Femur (tissue), 1 donor: ENCODE measurements at places on chromosomes 7 and 10.

- no peak for DNase-seq
Measured at GRCh38 chr10:95783741-95784140, 27.8 kb downstream of the ENTPD1 start.

DNA sequence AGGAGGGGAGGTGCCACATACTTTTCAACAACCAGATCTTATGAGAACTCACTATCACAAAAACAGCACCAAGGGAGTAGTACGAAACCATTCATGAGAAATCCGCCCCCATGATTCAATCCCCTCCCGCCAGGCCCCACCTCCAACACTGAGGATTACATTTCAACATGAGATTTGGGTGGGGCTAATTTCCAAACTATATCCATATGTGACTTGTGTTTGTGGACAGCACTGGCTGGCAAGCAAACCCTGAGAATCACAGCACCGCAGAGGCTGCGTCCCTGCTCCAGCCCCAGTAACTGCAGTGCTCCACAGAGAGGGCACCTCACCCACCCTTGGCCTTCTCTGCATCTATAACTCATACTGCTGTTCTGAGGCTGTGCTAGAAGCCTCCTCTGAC lies 211.2 kb upstream of the PODXL start:
- DNase-seq: no peak

- peak; percentile 53 for DNase-seq
Measured at GRCh38 chr7:39609113-39609934, 14.0 kb upstream of the RALA start.

DNA sequence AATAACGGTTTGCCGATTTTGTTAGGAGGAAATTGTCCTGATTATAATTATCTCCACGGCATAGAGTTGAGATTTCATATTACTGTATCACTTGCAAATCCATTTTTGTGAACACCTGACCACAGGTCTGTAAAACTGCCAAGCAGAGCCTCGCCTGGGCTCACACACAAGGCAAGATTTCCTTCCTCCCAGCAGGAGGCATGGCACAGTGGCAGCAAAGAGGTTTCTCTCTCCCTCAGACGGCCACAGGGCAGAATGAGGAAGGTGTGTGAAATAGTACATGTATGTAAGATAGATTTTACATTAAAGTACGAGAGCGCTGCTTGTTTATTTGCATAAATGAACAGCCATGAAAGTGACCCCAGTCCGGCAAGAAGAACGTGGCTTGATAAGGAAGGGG lies 130.1 kb downstream of the CELF2 start:
- DNase-seq: no peak

DNA sequence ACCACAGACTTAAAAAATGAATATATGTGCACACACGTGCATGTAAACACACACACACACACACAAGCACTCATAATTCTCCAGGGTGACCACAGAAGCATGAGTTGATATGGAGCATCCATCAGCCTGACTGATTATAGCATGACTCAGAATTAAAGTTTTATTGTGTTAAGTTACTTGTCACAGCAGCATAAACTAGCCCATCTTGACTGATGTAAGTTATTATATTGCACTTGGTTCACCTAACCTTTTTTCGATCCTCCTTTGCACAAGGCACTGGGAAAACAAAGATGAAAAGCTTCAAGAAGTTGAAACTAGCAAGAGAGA lies 18.8 kb upstream of the SLC35G1 start:
- DNase-seq: no peak

- DNase-seq: no peak
Measured at GRCh38 chr10:54983255-54983654, 182.2 kb upstream of the PCDH15 start.

GRCh38 chr10:79336739-79337138 lies 10.5 kb upstream of the PPIF start:
- no peak for DNase-seq

DNA sequence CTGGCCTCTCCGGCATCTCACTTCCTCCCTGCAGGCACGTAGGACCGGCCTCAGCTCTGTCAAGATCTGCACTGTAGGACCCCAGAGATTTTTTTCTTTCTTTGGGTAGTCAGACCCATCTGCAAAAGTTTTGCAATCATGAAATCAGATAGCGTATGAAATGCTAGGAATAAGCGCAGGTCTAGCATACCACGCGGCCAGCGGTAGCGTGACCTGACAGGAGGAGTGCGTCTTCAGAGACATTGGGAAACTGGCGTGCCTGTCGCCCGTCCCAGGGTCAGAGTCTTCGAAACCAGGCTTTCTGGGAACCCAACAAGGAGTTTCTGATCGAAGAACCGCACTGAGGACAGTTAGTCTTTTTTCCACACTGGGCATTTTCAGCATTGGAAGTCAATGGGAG lies 100.9 kb upstream of the SH2B2 start:
- DNase-seq: no peak

DNA sequence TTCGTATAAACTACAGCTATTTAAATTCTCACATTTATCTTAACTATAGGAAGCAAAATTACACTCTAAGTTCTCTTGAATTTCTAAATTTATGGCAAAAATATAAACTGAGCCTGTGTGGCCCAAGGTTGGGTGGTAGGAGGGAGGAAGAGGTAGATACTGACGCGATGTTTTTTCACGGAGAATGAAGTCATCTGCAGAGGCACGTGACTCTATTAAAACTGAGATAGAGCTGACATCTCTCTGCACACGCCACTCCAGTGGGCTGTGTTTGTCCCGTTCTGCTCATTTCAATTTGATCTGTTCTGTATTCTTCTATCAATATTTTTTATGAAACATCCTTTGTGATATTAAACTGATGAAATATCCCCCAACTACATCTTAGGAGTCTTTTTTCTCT lies 286.8 kb downstream of the DNAJB6 start:
- no peak for DNase-seq

DNA sequence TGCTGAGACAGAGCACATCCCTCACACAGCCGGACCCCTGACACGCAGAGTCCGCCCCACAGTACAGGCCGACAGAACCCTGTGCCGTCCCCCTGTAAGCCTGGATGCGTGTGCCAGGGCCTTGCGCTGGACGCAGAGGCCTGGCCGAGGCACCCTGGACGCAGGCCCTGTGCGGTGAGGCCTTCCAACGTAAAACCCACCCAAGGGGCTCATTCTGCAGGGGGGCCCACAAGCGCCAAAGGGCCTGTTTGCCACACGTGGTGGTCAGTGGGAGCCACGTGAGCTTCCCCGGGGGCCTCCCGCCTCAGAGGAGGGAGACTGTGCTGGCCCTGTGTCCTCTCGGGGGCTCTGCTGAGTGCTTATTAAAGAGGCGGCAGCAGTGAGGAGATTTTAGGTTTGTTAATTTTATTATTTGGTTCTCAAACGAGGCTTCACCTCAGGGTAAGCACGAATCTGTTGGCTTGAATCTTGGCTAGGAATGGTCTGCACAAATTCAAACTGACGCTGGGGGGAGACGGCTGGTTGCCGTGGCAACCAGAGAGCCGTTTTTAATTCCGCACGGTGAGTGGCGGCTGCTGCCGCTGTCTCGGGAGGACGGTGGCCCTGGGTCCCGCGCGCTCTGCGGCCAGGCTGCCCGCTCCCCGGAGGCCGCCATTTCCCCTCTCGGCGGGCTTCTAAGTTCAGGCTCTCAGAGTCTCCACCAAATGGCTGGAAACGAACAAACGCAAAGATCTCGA lies 4.9 kb upstream of the ADGRA1 start:
- no peak for DNase-seq

- no peak for DNase-seq
Measured at GRCh38 chr10:90430186-90430585, 427.7 kb downstream of the HTR7 start.

GRCh38 chr10:58734116-58734515 lies 221.4 kb downstream of the BICC1 start:
- no peak for DNase-seq

- DNase-seq: no peak
Measured at GRCh38 chr7:7882888-7883287, 85.7 kb upstream of the GLCCI1 start.

DNA sequence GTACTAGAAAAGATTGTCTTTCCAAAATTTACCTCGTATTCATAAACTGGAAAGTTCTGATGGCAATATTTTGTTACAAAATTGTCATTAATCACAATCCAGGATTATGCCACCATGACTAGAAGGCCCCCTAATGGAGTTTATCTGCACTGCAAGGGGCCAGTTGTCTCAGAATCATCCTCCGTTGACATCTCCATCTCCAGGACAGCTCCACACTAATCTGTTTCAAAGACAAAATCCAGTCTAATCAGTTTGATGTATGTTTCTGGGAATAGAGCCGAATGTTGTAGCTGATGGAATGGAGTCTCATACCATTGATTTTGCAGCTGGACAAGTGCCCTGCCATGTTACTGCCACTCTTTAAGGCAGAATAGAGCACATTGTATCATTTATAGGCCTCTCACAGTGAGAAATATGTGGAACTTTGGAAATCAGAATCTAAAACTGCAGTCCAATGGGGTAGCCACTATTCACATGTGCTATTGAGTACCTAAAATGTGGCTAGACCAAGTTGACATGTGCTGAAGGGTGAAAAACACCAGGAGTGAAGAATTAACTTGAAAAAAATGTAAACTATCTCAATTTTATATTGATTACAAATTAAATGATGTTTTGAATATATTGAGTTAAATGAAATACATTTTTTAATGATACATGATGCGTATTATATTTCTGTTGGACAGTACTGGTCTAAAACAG lies 38.3 kb upstream of the TOMM7 start:
- no peak for DNase-seq

- DNase-seq: no peak
Measured at GRCh38 chr10:15704581-15704968, 15.1 kb downstream of the ITGA8 start.

DNA sequence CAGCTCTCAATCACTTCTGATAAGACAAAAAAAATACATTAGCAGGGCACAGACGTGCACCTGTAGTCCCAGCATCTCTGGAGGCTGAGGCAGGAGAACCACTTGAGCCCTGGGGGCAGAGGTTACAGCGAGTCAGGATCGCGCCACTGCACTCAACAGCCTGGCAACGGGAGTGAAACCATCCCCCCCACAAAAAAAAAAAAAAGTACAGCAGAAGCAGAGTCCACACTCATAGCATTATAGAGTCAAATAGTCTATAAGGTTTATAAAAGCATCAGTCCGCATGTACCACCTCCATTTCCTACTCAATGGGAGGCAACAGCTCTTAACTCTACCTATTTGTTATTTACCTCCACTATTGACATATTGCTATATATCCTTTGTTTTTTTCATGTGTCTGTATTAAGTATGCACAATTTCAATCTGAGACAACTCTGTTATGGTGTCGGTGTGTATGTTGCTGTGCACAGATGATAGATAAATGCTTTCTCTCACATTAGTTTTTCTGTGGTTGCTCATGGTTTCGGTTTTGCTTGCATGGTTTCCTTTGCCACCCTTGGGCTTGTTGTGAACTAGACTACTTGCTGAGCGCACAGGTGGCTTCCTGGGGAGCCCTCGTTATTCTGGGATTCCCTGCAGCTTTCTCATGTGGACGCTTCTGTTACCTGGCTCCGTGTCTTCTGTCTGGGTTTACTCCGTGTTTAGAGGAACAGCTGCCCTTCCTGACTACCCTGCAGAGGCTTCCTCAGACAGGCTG lies 40.4 kb downstream of the PROSER2 start:
- no peak for DNase-seq

- no peak for DNase-seq
Measured at GRCh38 chr10:132111871-132112341, 46.2 kb downstream of the JAKMIP3 start.

DNA sequence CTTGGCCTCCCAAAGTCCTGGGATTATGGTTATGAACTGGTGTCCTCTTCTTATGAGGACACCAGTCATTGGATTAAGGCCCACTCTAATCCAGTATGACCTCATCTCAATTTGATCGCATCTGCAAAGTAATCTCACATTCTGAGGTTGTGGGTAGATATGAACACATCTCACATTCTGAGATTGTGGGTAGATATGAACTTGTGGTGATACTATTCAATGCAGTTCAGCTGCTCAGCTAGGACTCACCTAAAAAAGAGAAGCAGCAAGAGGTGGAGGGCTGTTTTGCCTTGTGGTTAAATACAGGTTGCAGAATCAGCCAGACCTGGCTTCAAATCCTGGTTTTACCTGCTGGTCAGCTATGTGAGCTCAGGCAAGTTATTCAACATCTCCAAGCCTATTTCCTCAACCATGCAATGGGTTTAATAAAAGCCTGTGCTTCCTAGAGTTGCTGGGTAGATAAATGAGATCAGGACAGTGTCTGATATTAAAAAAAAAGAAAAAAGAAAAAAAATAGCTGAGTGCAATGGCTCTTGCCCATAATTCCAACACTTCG lies 8.5 kb upstream of the BAG3 start:
- no peak for DNase-seq

- no peak for DNase-seq
Measured at GRCh38 chr7:109235316-109235715, 665.6 kb downstream of the DNAJB9 start.
